ENCODE measurements at places on chromosomes 7 and 10.
A peak's percentile ranks its signal among the peaks of the same experiment; 100 is the strongest.

GRCh38 chr7:73851410-73852338 lies 9.3 kb upstream of the TMEM270 start:
- no peak for DNase-seq

DNA sequence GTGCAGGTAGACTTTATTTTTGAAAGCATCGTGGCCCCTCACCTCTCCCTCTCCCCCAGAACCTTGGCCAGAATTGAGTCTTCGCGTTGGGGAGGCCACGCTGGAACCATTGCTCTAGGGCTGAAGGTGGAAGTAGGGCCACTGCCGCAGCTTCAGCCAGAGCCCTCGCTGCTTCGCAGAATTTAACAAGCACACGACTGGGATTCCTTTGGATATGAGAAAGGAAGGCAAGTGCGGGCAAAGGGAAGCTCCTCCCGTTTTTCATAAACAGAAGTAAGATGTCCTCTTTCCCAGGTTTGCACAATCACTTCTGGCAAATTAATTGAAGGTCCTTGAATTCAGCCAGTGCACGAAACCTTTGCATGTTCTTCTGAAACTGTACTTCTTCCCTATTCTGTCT lies 168.1 kb downstream of the CCDC3 start:
- no peak for DNase-seq

GRCh38 chr10:119608316-119609155 lies 11.8 kb upstream of the TIAL1 start:
- peak; percentile 67 for DNase-seq

DNA sequence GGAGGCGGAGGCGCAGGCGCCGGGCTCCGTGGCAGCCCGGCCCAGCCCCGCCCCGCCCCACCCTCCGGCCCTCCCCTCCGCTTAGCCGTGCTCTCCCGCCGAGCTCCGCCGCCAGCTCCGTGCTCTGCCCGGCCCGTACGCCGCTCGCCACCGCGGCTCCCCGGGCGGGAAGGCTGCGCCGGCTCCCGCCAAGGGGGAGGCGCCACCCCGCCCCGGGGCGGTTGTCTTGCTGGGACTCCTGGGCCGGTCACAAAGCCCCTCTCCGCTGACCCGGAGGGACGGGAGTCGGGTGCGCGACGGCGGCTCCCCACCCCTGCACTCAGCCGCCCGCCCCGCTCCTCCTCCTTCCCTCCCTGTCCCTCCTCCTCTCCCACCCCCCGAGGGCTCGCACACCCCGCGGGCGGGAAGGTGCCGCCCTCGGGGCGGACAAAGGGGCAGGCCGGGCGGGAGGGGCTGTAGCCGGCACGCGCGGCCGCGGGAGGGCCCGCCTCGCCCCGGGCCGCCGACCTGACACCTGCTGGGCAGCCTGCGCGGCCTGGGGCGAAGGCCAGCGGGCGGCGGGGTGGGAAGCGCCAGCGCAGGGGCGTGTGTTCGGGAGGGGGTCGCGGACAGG lies 11.5 kb upstream of the SP8 start:
- no peak for DNase-seq

GRCh38 chr7:138196971-138197896 lies 121.0 kb downstream of the AKR1D1 start:
- no peak for DNase-seq

- DNase-seq = no peak
Measured at GRCh38 chr10:86258941-86259340, 107.7 kb downstream of the GRID1 start.

- DNase-seq = no peak
Measured at GRCh38 chr10:78964274-78964951, 104.4 kb upstream of the ZMIZ1 start.

GRCh38 chr7:26619348-26619984 lies 244.9 kb downstream of the SKAP2 start:
- no peak for DNase-seq

GRCh38 chr10:64368298-64368697 lies 847.1 kb downstream of the REEP3 start:
- DNase-seq = no peak

- peak; percentile 84 for DNase-seq
Measured at GRCh38 chr10:30433730-30434272, at the start of gene MAP3K8. Gene MAP3K8 (plus strand): TSS chr10:30434184. CDS start chr10:30438939, 4,755 bp downstream.

- DNase-seq = no peak
Measured at GRCh38 chr7:130946114-130946513, 212.1 kb upstream of the KLF14 start.

- DNase-seq = no peak
Measured at GRCh38 chr10:129513312-129513711, 46.3 kb downstream of the MGMT start.

DNA sequence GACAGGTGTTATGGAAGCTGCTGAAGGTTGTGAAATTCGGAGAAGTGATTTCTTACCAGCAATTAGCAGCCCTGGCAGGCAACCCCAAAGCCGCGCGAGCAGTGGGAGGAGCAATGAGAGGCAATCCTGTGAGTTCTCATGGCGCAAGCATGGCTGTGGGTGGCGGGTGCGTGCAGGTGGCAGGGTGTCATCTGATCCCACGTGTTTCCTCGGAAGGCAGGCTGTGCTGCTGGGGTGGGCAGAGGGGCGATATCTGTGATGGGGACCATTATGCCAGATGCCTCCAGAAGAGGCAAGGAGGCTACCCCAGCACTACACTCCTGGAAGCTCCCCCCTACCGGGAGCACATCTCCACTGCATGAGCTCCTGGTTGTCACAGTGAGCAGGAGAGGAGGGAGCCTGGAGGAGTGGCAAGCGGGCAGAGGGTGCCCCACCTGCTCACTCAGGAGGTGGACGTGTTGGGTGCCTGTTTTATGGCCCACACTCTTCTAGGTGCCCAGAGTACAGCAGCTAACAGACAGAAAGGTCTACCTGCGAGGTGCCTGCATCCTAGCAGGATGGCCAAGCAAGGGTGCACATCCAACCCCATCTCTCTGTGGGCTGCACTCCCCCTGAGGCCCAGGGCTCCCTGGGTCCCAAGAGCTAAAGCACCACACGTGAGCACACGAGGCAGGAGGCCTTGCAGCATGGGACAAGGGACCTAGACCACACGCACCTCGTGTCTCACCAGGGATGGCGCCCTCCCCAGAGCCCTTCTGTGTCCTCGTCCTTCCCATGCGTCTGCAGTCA lies 204.7 kb downstream of the EBF3 start:
- DNase-seq = peak; percentile 45

DNA sequence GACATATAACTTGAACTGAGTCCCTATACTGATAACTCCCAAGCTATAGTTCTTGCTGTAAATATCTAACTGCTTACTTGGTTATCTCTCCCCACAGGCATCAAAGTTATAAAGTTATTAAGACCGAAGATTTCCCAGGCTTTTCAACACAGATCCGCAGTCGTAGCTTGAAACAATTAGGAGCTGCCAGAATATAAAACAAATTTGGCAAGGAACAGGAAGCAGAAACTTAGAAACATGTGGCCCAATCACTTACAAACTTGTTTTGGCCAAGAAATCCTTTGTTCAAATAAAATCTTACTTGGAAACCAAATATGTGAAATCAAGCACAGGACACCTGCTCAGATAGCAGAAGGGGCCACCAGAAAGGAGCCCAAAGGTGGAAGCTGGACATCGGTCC lies 9.0 kb downstream of the SLC16A12 start:
- no peak for DNase-seq

DNA sequence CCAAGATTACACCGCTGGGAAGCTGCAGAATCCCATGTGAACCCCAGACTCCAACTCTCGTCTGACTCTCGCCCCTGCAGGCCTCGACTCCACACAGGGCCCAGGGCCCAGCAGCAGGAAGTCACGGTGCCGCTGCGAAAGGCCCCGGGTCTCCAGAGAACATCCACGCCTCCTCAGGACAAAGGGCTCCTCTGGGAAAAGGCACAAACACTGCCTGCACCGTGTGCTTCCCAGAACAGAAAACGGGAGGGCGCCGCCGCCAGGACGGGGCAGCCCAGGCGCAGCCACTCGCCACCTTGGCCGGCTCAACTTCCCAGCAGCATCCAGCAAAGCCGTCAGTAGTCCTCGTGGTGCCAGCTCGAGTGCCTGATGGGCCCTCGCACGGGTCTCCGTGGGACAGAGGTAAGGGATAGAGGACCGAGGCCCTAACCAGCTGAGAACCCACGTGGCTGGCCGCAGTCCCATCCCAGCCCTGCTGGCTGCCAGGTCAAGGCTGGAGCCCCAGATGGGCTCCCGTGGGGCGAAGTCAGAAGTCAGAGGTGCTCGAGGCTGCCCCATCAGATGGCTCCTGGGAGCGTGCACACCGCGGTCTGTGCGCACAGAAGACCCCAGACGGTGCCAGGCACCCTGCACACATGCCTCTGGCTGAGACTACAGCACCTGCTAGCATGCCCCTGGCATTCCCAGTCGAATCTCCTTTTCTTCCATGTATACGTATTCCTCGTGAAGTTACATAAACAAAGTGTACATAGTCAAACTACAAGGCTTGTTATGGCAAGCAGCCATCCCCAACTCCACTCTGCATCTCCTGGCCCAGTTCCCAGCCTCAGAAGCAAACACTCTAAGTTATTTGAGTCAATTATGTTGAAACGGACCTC lies 60.2 kb downstream of the MAD1L1 start:
- DNase-seq = no peak

GRCh38 chr10:50490241-50490640 lies 133.5 kb downstream of the SGMS1 start:
- no peak for DNase-seq

DNA sequence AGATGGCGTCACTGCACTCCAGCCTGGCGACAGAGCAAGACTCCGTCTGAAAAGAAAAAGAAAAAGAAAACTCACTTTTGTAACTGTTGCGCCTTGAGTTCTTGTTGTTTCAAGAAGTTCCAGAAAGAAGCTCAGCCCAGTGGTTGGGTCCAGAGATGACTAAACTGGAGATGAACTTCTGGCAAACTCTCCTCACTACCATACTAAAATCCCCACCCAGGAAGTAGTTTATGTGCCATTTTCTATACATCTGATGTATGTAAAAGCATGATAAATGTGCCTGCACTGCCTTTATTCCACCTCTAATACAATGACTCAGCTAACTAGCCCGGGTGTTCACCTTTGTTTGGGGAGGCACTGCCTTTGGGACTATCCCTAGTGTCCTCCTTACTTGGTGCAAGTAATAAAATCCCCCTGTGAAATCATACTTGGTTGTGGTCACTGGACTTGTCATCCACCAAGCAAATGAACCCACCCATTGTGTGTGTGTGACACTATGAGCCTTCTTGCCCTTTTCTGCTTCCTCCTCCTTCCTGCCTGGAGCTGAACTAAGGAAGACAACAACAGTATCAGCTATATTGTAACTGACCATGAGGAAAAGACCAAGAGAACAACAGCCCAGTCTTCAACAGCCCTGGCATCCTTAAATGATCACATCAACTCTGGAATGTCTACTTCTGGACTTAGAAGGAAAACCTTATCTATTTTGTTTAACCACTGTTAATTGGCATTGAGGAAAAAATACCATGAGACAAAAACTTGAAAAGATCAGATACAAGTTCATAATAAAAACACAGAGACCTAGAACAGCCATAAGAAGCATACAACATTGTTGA lies 33.6 kb downstream of the JMJD1C start:
- no peak for DNase-seq

GRCh38 chr10:36256166-36256565 lies 614.1 kb upstream of the FZD8 start:
- DNase-seq = no peak

DNA sequence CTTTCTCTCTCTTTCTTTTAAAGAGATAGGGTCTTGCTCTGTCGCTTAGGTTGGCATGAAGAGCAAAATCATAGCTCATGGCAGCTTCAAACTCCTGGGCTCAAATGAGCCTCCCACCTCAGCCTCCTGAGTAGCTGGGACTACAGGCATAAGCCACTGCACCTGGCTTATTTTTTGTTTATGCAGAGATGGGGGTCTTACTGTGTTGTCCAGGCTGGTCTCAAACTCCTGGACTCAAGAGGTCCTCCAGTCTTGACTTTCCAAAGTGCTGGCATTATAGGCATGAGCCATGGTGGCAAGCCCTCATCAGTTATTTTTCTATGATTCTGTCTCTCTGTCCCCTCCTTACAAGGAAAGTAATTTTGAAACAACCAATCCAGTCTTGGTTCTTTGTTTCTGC lies 1.1 kb upstream of the BAG3 start:
- DNase-seq = no peak

GRCh38 chr10:63236113-63236935 lies 103.2 kb downstream of the NRBF2 start:
- DNase-seq = no peak

DNA sequence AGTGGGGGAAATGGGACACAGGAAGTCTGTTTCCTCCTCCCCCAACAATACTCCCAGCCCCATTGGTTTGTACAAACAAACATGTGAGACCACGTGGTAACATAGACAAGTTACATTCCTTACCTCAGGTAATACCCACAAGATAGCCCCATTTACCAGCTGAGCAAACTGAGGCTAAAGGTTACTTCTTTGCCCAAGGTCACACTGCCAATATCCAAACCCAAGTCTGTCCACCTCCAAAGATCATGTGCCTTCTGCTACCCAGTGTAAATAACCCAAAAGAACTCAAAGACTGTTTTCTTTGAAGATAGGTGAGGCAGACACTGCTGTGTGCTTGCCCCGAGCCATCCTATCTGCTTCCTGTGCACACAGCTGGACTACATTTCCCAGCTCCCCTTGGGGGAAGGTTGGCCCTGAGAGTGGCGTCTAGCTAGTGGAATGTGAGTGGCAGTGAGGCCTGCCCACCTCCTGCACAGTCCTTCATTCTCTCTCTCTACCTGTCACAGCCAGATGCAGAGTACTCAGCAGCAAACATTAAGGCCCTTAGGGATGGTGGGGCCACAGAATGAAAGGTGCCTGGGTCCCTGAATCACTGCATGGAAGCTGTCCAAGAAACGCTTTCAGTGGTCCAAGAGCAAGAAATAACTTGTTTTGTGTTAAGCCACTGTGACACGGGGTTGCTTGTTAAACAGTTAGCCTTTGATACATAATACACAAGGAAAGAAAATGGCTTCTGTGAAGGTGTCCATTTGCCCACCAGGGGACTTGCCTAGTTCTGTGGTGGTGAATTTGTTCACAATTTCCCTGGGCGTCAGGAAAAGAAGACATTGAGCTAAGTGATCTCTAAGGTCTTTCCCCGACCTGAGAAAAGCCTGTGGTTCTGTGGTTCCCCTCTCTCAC lies 257.7 kb upstream of the NFE2L3 start:
- DNase-seq = no peak

DNA sequence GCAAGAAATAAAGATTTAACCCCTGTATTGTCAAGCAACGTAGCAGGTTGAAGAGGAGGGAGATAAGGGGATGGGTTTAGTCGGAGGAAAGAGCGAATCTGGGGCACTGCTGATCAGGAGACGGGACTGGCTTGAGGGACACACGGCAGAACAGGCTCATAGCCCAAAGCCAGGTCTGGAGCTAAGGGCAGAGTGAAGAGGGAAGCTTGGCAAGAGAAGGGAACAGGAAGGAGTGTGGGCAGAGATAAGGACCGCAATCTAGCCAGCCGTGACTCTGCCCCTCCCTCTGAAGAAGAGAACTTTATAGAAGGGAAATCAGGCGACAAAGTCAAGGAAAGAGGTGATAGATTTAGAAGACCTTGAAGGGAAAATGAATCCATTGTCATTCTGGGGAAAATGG lies 67.6 kb downstream of the CAV1 start:
- DNase-seq = no peak
